Spleen (tissue), 13 donors: ENCODE measurements at places on chromosomes 11 and 22.

DNA sequence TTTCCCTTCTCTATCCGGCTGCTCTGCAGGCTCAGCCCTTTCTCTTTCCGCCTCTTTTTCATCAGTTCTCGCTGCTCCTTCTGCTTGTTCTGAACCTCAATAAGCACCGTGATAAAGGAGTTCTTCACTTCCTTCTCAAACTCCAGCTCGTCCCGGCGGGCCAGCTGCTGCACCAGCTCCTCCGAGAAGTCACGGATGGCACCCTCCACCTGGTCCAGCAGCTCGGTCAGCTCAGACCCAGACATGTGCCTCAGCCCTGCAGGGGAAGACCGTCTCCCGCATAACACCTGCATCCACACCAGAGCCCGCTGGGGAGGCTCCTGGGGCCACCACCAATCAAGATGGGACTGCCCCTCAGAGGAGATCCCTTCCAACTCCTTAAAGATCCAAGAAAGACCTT is 40.2 kb downstream of the FEZ1 start:
- no peak overlapping the region for H3K27ac ChIP-seq
- H3K36me3 ChIP-seq, result no peaks in the 10 kb centered on the region
- DNase-seq, result no peak
- no peak overlapping the region for H3K4me3 ChIP-seq
- H3K4me1 ChIP-seq, result no peaks in the 10 kb centered on the region
- H3K27me3 ChIP-seq, result no peaks in the 10 kb centered on the region

DNA sequence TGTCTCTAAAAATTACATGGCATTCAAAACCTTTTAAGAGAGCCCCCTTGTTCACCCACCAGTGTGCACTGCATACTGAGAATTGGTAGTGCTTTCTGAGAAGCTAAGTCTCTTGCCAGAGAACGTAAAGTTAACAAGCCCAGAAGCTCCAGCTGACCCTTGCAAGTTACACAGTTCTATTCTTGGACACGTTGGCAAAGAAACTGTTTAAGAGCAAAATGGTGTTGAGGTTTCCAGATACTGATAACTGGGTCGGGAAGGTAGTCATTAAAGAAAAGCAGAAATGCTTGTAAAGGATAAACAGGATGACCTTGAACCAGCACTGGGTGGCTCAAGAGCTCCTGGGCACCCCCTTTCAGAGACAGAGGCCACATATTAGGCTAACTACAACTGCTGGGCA is 284.8 kb downstream of the CADM1 start:
- no peak overlapping the region for H3K4me3 ChIP-seq
- no peaks in the 10 kb centered on the region for H3K27me3 ChIP-seq
- DNase-seq, result no peak
- no peak overlapping the region for H3K27ac ChIP-seq
- H3K4me1 ChIP-seq, result no peaks in the 10 kb centered on the region
- no peaks in the 10 kb centered on the region for H3K36me3 ChIP-seq

DNA sequence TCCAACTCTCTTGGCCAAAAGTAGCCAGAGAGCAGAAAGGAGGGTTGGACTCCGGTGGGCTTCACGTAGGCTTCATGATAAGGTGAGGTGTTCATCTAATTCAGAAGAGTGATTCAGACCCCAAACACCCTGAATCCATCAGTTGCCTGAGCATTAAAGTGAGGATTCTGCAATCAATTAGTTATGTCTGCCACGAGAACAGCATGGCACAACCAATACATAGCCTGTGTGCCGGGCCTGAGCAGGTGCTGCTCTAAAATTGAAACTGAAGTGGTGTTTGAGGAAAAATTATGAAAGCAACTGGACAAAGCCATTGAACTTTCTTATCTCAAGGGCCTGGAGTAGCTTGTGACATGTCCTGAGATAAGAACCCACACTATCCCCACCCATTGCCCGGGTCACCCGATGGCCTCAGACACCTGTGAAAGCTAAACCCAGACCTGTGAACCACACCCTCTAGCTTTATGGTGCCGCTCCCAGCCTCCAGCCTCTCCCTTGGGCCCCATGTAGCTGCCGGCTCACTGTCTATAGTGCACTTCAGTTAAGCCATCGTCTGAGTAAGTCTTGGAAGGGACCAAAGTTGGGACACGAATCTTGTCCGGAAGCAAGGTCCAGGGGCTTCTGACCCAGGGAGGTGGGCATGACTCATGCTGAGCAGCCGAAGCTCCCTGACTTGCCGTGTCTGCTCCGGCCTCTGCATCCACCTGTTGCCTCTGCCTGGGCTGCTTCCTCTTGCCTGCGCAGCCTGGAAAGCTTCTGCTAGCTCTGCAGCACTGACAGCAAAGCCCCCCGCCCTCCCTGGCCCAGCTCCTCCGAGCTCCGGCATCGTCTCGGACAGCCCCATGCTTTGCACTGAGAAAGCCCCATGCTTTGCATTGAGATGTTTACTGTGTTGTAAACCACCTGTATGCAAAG is 5.7 kb upstream of the MYEOV start:
- peaks cover 16% of the 10 kb centered on the region for H3K4me1 ChIP-seq
- H3K36me3 ChIP-seq, result no peaks in the 10 kb centered on the region
- no peak overlapping the region for H3K27ac ChIP-seq
- no peak overlapping the region for H3K4me3 ChIP-seq
- no peak for DNase-seq
- no peaks in the 10 kb centered on the region for H3K27me3 ChIP-seq

DNA sequence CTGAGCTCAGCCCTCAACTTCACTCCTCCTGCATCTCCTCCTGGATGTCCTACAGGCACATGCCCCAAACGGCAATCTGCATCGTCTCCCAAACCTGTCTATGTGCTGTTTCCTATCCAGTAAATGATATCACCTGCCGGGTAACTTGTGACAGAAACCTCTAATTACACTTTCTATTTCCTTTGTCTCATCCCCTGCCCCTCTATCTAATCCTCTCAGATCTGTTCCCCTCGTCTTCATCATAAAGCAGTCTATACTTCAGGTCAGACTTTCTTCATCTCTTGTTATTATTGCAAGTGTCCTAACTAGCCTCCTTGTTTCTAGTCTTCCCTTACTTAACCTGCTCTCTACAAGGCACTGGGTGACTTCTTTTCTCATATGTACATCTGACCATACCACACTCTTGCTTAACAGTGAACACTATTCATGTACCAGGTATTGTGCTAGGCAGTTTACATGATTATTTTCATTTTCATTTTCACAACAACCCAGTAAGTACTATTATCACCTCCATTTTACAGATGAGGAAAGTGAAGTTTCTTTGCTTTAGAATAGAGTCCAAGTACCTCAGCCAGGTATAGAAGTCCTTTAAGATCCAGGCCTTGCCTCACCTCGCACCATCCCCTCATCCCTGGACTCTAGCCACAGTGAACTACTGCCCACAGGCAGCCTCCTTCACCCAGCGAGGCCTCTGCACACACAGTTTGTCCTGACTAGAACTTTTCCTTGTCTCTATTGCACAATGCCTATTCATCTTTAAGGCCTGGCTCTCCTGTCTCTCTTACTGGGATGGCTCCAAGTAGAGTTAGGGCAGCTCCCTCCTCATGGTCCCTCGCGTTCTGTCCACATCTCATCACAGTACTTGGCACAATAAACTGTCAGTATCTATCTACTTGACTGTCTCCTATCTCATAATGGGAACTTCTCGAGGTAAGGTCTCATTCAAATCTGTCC is 22.1 kb upstream of the UCP3 start:
- H3K27ac ChIP-seq, result peak overlapping the region; percentile 49
- no peak overlapping the region for H3K4me3 ChIP-seq
- peaks cover 39% of the 10 kb centered on the region for H3K36me3 ChIP-seq
- peaks cover 6% of the 10 kb centered on the region for H3K4me1 ChIP-seq
